Foreskin fibroblast (primary cell): ENCODE measurements at places on chromosomes 7 and 10.
A peak's percentile ranks its signal among the peaks of the same experiment; 100 is the strongest.

DNA sequence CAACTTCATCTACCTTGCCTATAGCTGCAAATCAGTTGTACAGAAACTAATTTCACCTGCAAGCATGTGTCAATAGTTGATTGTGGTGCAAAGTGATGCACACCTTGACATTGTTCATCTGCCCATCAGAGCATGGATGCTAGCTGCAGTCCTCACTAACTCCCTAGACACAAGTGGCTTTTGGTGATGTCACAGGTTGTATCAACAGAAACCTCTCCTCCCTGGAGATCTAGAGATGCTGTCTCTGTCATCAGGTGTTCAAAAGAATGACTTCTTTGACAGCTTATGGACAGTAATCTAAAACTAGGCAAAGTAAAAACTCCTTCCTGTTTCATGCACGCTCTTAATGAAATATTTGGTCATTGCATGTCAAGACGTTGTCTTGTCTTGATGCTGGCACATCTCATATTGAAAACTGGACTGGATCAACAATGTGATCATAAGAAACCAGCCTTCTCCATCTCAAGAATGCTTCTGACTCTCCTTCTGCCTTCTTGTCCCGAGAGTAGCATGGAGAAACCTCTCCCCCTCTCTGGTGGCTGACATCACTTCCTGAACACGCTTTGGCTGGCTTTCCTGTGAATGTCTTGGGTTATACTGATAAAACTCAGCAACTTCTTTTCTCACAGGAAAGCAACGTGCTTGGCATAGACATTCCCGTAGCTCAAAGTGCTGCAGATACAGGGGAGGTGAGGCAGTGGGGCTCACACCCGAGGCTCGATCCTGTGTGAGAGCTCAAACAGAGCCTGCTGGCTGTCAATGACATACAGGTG is 176.2 kb upstream of the CDCA7L start:
- peak; percentile 31 for DNase-seq

- DNase-seq: no peak
Observed at GRCh38 chr10:109277456-109277855, 645.9 kb downstream of the XPNPEP1 start.

- no peak for DNase-seq
Observed at GRCh38 chr10:121063744-121064143, 212.6 kb downstream of the WDR11 start.

- DNase-seq: no peak
Observed at GRCh38 chr10:66575251-66575855, 350.5 kb upstream of the LRRTM3 start.

- no peak for DNase-seq
Observed at GRCh38 chr10:118520116-118520742, 75.2 kb downstream of the PRLHR start.

DNA sequence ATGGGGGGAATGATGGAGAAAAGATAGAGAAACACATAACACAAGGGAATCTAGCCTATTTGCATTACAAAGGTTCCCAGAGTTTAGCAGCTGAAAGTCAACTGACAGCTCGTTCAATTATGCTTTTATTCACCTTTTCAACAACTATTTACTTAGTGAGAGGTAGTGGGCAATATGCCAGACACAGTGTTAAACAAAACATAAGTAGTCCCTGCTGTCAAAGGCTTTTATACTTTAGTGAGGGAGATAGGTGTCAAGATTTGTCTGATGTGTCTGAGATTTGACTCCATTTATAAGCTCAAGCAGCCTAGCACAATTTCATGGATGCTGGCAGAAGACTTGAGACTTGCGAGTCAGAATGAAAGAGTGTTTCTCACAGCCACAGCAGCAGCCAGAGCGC is 549.0 kb upstream of the VSTM2A start:
- DNase-seq: no peak

- no peak for DNase-seq
Observed at GRCh38 chr10:77264107-77264506, 373.5 kb downstream of the KCNMA1 start.

DNA sequence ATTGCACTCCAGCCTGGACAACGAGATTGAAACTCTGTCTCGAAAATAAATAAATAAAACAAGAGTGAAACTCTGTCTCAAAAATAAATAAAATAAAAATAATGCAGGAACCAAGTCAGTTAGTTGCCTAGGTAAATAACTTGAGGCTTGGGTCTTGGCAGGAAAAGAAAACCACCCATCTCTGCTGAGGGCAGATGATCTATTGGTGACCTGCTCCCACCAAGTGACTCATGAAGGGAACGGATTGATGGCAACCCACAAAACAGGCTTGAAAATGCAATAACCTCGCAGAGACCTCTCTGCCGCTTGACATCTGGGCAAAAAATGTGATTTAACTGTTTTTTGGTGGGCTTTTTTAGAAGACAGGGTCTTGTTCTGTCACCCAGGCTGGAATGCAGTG is 86.6 kb downstream of the CALN1 start:
- no peak for DNase-seq

GRCh38 chr7:22859641-22860290 is 37.1 kb upstream of the TOMM7 start:
- DNase-seq: peak; percentile 42

GRCh38 chr10:56593120-56593519 is 232.1 kb upstream of the ZWINT start:
- no peak for DNase-seq

- DNase-seq: no peak
Observed at GRCh38 chr7:106104721-106105260, 7.3 kb downstream of the SYPL1 start.

- DNase-seq: peak; percentile 46
Observed at GRCh38 chr7:143239813-143240212, 18.0 kb downstream of the TAS2R40 start.

GRCh38 chr10:121438333-121438732 is 159.9 kb downstream of the FGFR2 start:
- no peak for DNase-seq

DNA sequence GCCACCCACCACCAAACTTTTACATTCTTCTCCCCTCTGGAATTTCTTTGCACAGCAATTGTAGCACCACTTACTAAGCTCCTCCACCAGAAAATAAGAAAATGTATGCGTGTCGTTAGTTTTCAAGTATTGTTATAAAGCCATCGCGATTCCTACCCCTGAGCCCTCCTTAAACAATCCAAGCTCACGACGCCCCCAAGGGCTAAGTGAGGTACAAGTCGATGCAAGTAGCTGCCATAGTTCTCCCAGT is 1.3 kb downstream of the FRAT2 start:
- peak; percentile 66 for DNase-seq

DNA sequence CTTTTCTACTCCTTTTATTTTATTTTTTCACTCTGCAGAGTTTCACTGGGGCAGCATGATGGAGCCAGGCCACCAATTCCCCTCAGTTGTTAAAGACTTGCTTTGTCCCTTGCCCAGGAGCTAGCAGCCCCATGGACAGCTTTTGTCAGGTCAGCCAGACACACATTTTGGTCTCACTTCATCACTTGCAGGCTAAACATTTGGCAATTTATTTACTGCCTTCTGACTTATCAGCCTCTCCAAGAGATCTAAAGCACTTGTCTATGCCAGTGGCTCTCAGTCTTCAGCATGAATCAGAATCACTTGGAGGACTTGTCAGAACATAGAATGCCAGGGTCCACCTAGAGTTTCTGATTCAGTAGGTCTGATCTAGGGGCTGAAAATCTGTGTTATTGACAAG is 66.4 kb upstream of the GDF10 start:
- DNase-seq: no peak

DNA sequence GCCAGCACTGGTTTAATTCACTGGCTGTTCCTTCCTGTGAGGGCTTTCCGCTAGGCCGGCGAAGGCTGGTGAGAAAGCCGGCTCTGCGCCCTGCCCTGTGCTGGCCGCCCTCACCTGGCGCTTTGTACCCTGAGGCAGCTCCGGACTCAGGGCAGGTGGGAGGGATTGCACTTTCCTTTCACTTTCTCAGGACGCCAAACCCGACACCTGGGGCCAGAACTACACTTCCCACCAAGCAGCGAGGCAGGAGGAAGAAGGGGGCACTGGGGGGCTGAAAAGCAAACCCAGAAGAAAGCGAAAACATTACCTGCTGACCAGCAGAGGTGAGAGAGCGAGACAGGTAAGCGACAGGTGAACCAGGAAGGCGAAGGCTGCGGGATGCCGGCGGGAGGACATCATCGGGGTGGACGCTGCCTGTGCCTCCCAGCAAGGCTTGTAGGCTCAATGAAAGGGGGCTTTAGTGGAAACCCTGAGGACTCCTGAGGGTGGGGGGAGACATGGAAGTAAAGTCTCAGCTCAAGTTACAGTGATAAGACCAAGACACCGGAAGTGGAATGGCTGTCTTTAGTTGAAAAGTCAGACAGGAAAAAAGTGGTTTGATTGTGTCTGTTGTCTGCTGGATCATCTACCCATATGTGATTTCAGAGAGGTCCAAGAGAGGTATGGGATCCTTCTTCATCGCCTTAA is at the start of gene RAB19:
RAB19 (plus strand) TSS at position 181 of the 687 bp plus-strand sequence. CDS start 3,589 bp downstream, outside the sequence.
- no peak for DNase-seq

DNA sequence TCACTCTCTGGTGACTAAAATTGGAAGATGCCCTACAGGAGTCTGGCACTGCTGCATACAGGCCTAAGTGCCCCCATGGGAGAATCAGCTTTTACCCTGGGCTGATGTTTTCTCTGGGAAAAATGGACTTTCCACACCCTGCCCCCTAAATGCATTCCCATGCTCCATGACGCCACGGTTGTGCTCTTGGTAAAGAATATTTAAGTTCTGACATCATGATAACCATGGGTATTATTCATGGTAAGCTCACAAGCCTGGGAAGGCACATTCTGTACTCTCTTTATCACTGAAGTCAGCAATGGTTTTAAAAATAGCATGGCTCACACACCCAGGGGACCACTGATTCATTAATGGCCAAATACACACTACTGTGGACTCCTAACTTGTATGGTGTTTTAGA is 43.4 kb downstream of the HIPK2 start:
- peak; percentile 94 for DNase-seq

DNA sequence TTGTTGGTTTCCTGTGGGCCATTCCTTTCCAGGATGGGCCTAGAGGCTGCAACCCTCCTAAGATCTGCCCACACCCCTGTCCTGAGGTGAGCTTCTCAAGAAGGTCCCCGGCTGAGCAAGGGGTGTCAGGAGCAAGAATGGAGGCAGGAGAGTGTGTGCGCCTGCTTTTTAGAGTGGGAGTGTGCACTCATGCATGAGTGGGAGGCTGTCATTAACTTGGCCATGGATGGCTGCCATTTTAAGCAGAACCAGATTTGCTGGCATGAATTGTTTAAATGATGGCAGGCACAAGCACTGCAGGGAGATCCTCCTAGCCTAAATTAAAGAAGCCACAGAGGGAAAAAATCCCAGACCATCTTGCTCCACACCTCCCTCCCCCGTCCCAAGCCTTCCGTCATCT is 2.9 kb upstream of the SGPL1 start:
- no peak for DNase-seq

- no peak for DNase-seq
Observed at GRCh38 chr10:58143944-58144343, 123.8 kb downstream of the IPMK start.

GRCh38 chr10:115422624-115423023 is 329.5 kb downstream of the ATRNL1 start:
- no peak for DNase-seq

DNA sequence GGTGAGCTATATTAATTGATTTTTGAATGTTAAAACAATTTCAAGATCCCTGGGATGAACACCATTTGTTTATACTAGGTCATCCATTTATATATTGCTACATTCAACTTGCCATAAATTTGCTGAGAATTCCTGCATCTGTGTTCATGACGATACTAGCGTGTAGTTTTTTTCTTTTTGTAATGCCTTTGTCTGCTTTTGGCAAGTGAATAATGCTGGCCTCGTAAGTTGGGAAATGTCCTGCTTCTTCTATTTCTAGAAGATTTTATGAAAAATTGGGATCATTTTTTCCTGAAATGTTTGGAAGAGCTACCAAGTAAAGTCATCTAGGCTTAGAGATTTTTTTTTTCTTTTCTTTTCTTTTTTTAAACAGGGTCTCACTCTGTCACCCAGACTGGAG is 12.9 kb upstream of the MEST start:
- DNase-seq: no peak

GRCh38 chr10:21293518-21294356 is 231.7 kb downstream of the SKIDA1 start:
- peak; percentile 34 for DNase-seq

DNA sequence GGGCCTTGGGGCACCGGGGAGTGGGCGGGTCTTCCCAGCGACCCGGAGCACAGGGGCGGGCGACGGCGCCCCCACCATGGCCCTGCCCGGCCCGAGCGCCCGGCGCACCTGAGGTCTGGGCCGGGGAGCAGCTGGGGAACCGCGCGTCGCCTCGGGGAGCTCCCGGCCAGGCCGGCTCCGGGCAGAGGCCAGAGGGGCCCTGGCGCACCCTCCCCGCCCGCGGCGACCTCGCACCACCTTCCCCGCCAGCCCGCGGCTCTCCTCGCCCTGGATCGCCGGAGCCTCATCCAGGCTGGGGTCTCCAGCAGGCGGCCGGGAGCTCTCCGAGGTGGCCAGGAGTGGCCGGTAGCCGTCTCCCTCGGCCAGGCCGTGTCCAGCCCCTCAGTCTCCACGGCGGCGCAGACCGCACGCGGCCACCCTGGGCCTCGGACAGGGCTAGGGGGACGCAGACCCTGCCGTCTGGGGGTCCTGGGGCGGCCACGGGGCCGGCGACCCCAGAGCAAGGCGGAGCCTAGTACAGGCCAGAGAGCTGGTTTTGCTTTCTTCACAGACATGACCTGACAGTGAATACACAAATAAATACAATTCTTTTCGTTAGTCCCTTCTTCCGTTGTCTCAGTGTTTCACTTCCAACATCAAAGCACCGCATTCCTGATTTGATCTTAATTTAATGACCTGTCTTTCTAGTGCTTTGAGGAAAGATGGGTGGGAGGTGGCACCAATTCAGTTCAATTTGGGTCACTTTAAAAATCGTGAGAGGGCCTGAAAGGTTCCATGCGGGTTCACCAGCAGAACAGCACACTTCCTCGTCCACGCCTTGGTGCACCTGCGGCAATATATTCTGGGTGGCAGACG is 356.9 kb downstream of the DNAJB6 start:
- DNase-seq: no peak

GRCh38 chr7:80060218-80060806 is 74.3 kb upstream of the GNAI1 start:
- peak; percentile 73 for DNase-seq

GRCh38 chr7:483656-484355 is 35.8 kb downstream of the PDGFA start:
- no peak for DNase-seq

- no peak for DNase-seq
Observed at GRCh38 chr7:30927040-30927439, 15.4 kb downstream of the AQP1 start.

GRCh38 chr7:22323714-22324113 is 33.2 kb downstream of the RAPGEF5 start:
- DNase-seq: no peak

DNA sequence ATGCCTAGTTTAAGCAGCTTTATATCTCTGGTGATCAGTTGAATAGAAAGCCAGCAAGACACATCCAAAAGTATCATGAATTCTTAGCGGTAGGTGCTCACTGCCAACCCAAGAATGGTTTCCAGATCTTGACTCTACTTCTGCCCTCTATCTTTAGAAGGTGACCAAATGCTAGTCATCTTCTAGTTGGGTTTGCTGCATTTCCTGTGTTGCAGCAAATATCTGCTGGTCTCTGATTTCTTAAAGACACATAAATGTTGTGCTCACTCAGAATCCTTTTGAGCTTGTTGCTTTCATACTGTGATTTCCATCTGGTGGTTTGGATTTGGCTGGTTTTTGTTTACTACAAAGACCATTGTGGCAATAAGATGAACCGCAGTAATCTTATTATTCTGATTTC is 2.2 kb downstream of the CDC123 start:
- no peak for DNase-seq

- no peak for DNase-seq
Observed at GRCh38 chr10:122495406-122496340, 34.3 kb downstream of the HTRA1 start.

GRCh38 chr7:132773527-132773956 is 197.3 kb upstream of the PLXNA4 start:
- peak; percentile 76 for DNase-seq
